ENCODE measurements at places on chromosomes 2 and 18. TPM values are rescaled to one million over a fixed set of nuclear protein-coding genes. Genes with fewer than 3 reads are reported as not detected.

DNA sequence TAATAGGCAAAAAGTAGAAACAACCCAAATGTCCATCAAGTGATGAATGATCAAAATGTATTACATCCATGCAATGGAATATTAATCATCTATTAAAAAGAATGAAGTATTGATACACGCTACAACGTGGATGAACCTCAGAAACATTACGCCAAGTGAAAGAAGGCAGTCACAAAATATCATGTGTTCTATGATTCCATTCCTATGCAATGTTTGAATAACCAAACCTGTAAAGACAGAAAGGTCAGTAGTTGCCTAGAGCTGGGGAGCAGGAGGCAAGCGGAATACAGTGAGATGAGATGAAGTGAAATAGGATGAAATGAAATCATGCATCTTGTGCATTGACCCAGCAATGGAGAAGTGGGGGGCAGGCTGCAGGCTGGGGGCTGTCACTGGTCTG is 17.9 kb upstream of the COL6A3 start:
- no peaks in the 10 kb centered on the region for H3K27me3 ChIP-seq
- DNase-seq, result no peak
- no peak overlapping the region for H3K4me3 ChIP-seq
- peaks cover 44% of the 10 kb centered on the region for H3K4me1 ChIP-seq
- no peaks in the 10 kb centered on the region for H3K36me3 ChIP-seq
- no peak overlapping the region for H3K27ac ChIP-seq

GRCh38 chr2:167340322-167340721 is 452.0 kb downstream of the XIRP2 start:
- H3K27ac ChIP-seq, result no peak overlapping the region
- H3K4me3 ChIP-seq, result no peak overlapping the region
- no peak for DNase-seq
- no peaks in the 10 kb centered on the region for H3K36me3 ChIP-seq
- no peaks in the 10 kb centered on the region for H3K4me1 ChIP-seq
- H3K27me3 ChIP-seq, result no peaks in the 10 kb centered on the region

DNA sequence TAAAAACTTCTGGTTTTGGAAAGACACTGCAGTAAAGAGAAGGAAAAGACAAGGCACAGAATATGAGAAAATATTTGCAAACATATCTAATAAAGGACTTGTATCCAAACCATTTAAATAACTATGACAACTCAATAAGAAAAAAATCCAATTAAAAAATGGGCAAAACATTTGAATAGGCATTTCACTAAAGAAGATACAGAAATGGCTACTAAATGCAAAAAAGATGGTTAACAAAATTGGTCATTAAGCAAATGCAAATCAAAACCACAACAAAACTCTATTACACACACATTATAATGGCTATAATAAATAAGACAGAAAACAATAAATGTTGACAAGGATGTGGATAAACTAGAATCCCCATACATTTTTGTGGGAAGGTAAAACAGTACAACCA is 14.5 kb downstream of the MYOM1 start:
- H3K27ac ChIP-seq, result no peak overlapping the region
- peaks cover 13% of the 10 kb centered on the region for H3K36me3 ChIP-seq
- no peak overlapping the region for H3K4me3 ChIP-seq

- DNase-seq, result no peak
- no peaks in the 10 kb centered on the region for H3K27me3 ChIP-seq
- H3K4me1 ChIP-seq, result no peaks in the 10 kb centered on the region
- H3K27ac ChIP-seq, result no peak overlapping the region
- no peaks in the 10 kb centered on the region for H3K36me3 ChIP-seq
- H3K4me3 ChIP-seq, result no peak overlapping the region
Observed at GRCh38 chr2:144362401-144362800, 157.5 kb downstream of the ZEB2 start.

GRCh38 chr2:70095720-70096670 is 8.7 kb downstream of the PCBP1 start:
- no peaks in the 10 kb centered on the region for H3K36me3 ChIP-seq
- H3K4me3 ChIP-seq, result no peak overlapping the region
- DNase-seq, result no peak
- peak overlapping the region; percentile 80 for H3K27ac ChIP-seq
- no peaks in the 10 kb centered on the region for H3K27me3 ChIP-seq

DNA sequence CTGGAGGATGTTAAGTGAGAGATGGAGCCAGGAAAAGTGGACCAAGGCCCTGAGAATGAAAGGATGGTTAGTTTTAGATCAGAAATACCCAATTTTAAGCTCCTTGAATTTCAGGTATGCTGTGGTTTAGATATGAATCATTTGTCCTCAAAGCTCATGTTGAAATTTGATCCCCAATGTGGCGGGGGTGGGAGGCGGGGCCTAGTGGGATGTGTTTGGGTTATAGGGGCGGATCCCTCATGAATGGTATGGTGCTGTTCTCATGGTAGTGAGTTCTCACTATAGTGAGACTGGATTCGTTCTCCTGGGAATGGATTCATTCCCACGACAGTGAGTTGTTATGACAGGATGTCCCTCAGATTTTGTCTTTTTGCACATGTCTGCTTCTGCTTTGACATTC is 11.4 kb downstream of the MYO5B start:
- H3K27ac ChIP-seq, result no peak overlapping the region
- DNase-seq, result no peak
- no peaks in the 10 kb centered on the region for H3K36me3 ChIP-seq
- H3K4me1 ChIP-seq, result no peaks in the 10 kb centered on the region

DNA sequence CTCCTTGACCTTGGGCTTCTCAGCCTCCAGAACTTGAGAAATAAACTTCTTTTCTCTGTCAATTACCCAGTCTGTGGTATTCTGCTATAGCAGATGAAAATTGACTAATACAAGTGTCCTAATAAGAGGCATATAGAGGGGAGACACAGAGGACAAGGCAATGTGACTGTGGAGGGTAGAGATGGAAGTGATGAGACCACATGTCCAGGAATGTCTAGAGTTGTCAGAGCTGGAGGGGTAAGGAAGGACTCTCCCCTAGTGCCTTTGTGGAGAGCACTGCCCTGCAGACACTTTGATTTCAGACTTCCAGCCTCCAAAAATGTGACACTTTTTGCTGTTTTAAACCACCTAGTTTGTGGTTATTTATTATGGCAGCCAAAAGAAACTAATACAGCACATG is 74.4 kb downstream of the ACKR3 start:
- peaks cover 4% of the 10 kb centered on the region for H3K27me3 ChIP-seq
- H3K27ac ChIP-seq, result no peak overlapping the region
- no peaks in the 10 kb centered on the region for H3K36me3 ChIP-seq

- no peak for DNase-seq
- no peaks in the 10 kb centered on the region for H3K36me3 ChIP-seq
- H3K27me3 ChIP-seq, result no peaks in the 10 kb centered on the region
- H3K4me1 ChIP-seq, result peaks cover 7% of the 10 kb centered on the region
Observed at GRCh38 chr2:65548576-65549256, 116.3 kb upstream of the SPRED2 start.

- H3K27me3 ChIP-seq, result no peaks in the 10 kb centered on the region
- H3K27ac ChIP-seq, result no peak overlapping the region
- DNase-seq, result no peak
Observed at GRCh38 chr2:18849841-18850578, 260.6 kb upstream of the NT5C1B start.

DNA sequence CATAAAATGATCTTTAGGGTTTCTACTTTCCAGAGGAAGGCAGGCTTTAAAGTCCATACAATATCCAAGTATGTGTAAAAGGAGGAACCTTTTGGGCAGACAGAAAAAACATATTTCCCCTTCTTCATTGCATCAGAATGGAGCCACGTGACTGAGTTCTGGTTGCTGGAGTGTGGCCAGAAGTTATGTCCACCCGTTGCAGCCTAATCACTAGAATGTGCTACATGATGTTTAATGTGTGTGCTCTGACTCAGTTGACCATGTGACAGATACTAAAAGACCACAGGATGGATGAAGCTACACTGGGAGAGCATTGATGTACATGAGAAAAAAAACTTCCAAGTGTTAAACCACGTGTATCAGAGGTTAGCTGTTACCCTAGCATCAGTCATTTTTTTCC is 460.9 kb downstream of the RIT2 start:
- H3K4me1 ChIP-seq, result no peaks in the 10 kb centered on the region
- no peak overlapping the region for H3K4me3 ChIP-seq
- H3K27me3 ChIP-seq, result no peaks in the 10 kb centered on the region

GRCh38 chr2:172484253-172484652 is 56.9 kb downstream of the ITGA6 start:
- H3K27me3 ChIP-seq, result peaks cover 3% of the 10 kb centered on the region
- no peak for DNase-seq
- no peaks in the 10 kb centered on the region for H3K4me1 ChIP-seq
- H3K4me3 ChIP-seq, result no peak overlapping the region
- H3K27ac ChIP-seq, result no peak overlapping the region
- peaks cover 63% of the 10 kb centered on the region for H3K36me3 ChIP-seq

DNA sequence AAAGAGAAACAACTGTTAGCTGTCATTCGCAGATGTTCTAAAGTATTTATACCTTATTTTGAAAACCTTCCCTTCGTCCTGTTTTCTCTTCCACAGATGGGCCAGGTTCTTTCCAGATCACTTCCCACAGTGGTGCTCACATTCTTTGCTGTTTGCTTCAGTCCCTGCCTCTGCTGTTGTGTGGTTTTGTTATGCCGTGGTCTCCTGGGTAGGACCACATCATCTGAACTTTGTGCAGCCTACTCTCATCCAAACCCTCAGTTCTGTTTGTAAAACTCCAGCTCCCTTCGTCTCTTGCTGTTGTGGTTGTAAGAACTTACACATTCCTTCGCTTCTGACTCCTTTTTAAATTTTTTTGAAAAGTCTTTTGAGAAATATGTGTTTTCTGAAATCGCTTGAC is 38.1 kb downstream of the ZNF236 start:
- no peak overlapping the region for H3K27ac ChIP-seq
- H3K36me3 ChIP-seq, result peaks cover 32% of the 10 kb centered on the region
- H3K27me3 ChIP-seq, result no peaks in the 10 kb centered on the region
- no peak overlapping the region for H3K4me3 ChIP-seq

DNA sequence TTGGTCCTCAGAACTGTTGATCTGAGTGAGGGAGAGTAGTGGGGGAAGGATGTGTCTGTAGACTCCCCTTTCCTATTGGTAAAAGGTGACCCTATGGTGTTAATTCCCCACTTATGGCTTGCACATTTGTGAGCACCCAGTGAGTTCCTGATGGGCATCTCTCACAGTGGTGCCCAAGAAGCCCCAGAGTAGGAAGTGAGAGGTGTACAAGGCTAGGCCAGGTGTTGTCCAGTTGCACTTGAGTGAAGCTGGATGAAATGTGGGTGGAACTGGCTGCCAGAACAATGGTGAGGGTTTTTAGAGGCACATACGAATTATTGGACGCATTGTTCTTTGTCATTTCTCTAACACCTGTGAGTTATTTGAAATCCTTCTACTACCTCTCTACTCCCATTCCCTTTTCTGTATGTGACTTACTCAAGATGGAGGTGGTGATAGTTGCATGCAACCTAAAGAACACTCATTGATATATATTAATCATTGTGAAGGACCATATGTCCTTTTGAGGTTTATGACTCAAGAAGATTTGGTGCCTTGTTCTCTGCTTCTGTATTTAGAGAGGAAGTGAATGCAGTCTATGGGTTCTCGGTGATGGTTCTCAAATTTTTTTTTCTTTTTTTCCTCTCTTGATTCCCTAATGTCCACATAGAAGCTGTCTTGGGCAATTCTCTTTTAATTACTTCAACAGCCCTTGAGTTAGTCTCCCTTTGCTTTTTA is 162.7 kb downstream of the FSHR start:
- H3K4me1 ChIP-seq, result no peaks in the 10 kb centered on the region
- no peak overlapping the region for H3K27ac ChIP-seq
- no peaks in the 10 kb centered on the region for H3K27me3 ChIP-seq
- no peaks in the 10 kb centered on the region for H3K36me3 ChIP-seq
- no peak for DNase-seq

- no peaks in the 10 kb centered on the region for H3K36me3 ChIP-seq
- H3K27me3 ChIP-seq, result no peaks in the 10 kb centered on the region
- no peaks in the 10 kb centered on the region for H3K4me1 ChIP-seq
- DNase-seq, result no peak
- no peak overlapping the region for H3K27ac ChIP-seq
Observed at GRCh38 chr2:193687195-193687594, 1492.5 kb upstream of the TMEFF2 start.

DNA sequence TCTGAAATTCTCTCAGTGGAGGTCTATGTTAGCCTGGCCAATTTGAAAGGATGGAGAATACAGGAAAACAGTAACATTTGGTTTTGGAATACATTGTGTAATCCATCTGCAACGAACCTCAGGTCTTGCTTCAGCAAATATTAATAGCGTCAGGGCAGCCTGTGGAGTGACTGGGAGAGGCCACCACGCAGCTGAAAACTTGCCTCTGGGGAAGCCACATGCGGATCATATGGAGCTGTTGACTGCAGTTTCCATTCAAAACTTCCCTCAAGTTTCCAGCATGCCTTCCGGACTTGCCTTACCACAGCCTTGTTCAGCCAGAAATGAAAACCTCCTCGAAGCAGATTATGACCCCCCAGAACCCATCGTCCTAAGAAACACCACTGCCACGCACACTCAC is 25.7 kb downstream of the BCL11A start:
- peak; percentile 68 for DNase-seq
- no peaks in the 10 kb centered on the region for H3K36me3 ChIP-seq
- no peak overlapping the region for H3K27ac ChIP-seq
- H3K27me3 ChIP-seq, result no peaks in the 10 kb centered on the region

DNA sequence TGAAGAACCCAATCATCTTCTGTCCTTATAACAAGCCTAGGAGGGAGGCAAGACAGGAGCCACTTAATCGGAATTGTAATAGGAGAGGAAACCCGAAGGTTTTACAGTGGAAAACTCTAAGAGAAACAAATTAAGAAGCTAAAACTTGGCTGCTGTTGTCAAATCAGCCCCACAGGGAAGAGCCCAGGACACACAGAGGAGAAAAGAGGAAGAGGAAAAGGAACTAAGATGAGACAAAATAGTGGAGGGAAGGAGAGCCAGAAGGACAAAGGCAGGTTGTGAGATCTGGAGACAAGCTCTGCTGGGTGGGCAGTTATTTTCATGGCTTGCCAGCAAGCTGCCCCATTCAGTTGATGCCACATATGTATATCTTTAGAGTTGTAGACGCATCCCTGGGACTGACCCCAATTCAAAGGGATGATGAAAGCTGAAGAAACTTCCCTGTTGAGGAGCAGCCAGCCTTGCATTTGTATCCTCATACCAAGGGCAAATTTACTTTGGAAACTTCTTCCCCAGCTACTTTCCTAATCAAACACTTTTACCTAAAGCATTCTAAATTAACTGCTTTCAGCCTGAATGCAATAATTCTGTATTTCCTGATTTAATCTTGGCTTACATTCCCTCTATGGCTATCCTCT is 499.8 kb upstream of the MEIS1 start:
- no peaks in the 10 kb centered on the region for H3K4me1 ChIP-seq
- H3K4me3 ChIP-seq, result no peak overlapping the region

The EVA1A gene
- total RNA-seq, result 0.69 TPM

The PROKR1 gene
- total RNA-seq, result not detected

The TRMT61B gene
- 10.6 TPM for total RNA-seq

The PID1 gene
- 59.7 TPM for total RNA-seq

The DHRS9 gene
- total RNA-seq, result 0.75 TPM

The ASB18 gene
- not detected for total RNA-seq

The ATP6V1B1 gene
- not detected for total RNA-seq

The DPP10 gene
- total RNA-seq, result 3.8 TPM

The KLF11 gene
- total RNA-seq, result 51.6 TPM

The HOXD3 gene
- total RNA-seq, result 0.99 TPM

The AQP12A gene
- total RNA-seq, result not detected

The SERPINB4 gene
- not detected for total RNA-seq

The ING5 gene
- total RNA-seq, result 31.1 TPM

The LAMA3 gene
- 12.9 TPM for total RNA-seq
